ENCODE measurements at places on chromosomes 4 and X.

DNA sequence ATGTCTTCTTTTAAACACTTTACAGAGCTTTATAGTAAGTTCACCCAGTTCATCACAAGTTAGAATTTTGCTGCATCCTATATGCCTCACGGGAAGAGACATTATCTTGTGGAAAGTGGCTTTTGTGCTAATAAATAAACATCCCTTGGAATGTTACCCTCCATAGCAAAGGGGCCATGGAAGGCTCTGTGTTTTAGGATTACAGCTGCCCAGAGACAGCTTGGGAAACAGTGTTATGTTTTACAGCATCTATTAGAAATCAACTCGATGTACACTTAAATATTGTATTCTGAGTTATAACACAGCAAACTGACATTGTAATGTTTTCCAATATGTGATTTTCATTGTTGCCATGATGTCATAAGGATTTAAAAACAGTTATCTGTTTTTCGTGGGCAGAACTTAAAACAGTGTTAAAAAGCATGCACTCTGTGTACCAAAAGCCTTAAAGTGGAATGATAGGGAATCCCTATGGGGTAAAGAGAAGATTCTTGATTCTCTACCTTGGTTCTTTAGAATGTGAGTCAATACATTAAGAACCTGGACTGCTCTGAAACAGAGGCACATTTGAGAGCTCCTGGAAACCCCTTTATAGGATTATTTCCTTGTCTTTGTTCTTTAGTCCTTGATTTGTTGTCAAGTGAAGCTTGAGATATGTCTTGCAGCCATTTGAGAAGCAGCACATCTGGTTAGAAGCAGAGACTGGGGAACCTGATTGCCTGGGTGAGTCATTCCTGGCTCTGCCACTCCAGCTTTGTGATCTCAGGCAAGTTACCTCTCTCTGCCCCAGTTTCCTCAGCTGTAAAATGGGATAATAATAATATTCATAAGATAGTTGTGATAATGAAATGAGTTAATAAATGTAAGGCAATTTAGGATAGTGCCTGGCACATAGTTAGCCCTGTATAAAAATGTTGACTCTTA, 41.6 kb downstream of the ARHGAP10 start:
- no peak for DNase-seq

- no peak for DNase-seq
Measured at GRCh38 chr4:127007305-127007704, 625.5 kb upstream of the INTU start.

DNA sequence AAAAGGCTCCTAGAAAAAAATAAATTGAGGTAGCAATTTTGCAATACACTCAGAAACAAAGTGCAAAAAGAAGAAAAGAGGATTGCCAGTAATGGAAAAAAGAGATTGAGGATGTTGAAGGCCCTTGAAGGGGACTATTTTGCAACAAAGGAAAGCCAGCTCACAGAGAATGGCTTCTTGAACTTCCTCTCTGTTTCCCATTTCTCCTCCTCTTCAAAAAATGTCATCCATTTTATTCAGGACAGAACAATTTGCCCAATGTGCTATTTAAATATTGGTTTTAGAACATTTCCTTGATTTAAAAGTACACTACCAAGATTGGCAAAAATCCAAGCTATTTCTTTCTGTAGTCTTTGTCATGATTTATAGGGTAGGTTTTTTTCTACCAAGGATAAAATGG, 60.2 kb downstream of the GASK1B start:
- DNase-seq: no peak

- DNase-seq: no peak
Measured at GRCh38 chr4:118823471-118823870, 12.5 kb downstream of the SEC24D start.

All from activated CD4-positive, alpha-beta T cell treated with anti-CD3 and anti-CD28 coated beads, Interleukin-2, amount 50 U/mL, for 4 hours (primary cell).